GM06990 (cell line): ENCODE measurements at places on chromosomes 6 and 20.

- DNase-seq: no peak
Measured at GRCh38 chr6:33434961-33435360, 15.1 kb downstream of the SYNGAP1 start.

DNA sequence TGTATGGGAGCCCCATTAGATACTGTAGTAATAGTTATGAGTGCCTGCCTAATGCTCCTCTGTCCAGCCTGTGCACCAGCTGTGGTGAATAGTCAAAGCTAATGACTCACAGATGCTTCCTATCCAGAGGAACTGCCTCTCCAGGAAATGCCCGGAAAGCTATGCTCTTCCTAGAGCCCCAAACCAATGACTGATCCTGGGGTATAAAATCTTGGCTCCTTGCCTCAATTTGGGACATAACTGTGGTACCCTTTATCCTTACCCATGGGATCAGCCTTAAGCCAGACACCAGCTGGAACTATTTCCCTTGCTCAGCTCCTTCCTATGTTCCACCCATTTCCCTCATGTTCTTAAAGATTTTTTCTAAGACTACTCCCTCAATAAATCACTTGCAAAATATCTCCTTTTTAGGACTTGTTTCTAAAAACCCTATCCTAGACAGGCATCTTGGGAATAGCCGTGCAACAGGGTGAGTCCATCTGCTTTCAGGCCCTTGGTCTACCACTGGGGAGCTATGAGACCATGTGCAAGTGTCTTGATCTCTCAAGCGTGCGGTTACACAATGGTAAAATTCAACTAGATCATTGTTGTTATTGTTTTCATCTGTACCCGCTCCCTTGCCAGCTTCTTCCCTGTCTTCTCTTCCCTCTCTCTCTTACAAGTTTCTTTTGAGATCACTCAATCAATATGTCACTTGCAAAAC lies 283.7 kb downstream of the BTBD3 start:
- DNase-seq: no peak

DNA sequence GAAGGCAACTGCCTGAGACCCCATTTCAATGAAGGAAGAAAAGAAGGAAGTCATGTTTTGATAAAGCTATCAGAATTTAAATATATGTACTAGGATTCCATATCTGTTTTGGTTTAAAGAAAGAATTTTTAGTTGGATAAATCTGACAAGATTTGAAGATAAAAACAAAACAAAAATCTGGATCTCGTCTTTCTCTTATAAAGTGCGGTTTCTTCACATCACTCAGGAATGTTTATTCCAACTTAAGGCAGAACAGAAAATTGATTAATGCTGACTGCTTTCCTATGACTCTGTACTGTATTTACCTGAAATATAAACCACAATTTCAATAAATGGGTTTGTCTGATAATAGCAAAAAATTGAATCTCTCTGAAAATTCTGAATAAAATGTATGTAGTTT lies 439.7 kb downstream of the RFPL4B start:
- DNase-seq: no peak

- DNase-seq: no peak
Measured at GRCh38 chr6:89542081-89542857, 96.3 kb downstream of the LYRM2 start.

DNA sequence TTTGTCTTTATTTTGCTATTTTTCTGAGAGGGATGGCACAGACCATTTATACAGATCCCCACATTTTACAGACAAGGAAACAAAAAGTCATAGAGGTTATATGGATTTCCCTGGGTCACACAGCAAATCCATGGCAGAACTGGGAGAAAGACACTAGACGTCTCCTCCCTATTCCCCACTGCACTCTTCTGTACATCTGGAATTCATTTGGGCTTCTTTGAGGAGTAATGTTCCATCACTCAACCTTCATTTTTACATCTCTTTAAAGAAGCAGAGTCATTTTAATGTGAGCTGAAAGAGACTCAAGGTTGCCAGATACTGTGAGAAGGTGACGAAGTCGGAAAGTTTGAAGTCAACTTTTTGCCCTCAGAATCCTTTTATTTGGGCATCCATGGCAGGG lies 207.3 kb downstream of the OTOR start:
- no peak for DNase-seq

DNA sequence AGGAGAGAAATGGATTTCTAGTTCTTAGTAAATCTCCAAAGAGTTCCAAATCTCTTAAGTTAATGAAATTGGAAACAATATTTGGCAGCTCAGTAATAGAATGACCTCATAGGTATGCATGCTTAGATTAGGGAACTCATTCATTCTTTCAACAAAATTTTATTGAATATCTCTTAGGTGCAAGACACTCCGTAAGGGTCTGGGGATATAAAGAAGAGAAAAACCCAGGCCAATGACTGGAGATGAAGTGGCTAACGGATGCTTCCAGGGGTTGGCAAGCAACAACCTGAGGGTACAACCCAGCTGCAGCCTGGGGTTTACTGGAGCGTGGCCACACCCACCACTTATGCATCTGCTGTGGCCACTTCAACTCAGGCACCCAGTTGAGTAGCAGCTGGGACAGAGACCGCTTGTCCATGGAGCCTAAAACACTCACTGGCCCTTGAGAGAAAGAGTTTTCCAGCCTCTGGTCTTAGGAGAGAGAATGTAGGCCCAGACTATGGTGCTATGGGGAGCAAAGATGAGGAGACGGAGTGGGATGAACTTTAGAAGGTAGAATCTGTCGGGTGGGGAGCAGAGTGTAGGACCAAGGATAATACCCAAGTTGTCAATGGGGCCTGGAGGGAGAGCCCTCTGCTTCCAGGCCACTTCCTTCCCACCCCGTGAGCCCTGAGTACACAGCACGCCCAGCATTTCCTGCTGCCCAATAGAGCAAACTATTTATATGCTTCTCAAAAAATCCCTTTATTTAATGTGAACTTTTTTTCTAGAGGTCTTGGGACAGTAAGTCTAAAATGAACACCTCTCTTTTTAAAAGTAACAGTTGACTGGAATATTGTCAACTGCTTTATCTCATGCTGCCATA lies 46.8 kb upstream of the PXDC1 start:
- DNase-seq: no peak

- no peak for DNase-seq
Measured at GRCh38 chr20:4045741-4046140, 30.4 kb upstream of the RNF24 start.

DNA sequence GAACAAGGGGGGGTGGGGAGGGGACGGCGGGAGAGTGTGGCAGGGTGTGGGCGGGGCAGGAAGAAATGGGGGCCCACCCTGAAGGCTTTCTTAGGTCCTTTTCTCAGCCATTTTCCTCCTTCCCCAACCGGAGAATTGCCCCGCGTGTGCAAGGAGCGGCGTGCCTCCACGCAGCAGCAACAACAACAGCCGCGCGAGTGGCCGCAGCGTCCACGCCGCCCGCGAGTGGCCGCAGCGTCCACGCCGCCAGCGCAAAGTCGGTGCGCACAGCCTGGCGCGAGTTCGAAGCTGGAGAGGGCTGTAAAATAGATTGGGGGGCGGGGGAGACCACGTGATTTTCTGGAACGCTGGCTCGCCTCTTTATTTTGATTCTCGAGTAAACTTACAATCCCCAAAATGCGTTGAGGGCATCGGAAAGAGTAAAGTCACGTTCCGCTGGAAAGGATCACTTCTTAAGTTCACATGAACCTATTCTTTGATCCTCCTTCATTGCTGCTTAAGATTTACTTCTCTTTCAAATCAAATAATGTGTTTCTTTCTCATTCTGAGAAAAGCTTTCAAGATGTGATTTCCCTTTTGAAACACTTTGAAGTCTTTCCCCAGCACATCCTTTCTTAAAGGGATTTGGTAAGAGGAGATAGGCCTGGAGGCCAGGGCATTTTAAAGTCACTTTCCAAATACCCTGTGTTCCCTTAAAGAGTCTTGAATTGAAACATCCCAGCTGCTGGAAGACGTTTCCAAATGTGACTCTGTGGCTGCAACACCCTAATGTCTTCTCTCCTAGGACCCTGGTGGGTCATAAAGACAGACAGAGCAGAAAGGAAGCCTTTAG lies 66.7 kb upstream of the ZNF217 start:
- peak; percentile 56 for DNase-seq

DNA sequence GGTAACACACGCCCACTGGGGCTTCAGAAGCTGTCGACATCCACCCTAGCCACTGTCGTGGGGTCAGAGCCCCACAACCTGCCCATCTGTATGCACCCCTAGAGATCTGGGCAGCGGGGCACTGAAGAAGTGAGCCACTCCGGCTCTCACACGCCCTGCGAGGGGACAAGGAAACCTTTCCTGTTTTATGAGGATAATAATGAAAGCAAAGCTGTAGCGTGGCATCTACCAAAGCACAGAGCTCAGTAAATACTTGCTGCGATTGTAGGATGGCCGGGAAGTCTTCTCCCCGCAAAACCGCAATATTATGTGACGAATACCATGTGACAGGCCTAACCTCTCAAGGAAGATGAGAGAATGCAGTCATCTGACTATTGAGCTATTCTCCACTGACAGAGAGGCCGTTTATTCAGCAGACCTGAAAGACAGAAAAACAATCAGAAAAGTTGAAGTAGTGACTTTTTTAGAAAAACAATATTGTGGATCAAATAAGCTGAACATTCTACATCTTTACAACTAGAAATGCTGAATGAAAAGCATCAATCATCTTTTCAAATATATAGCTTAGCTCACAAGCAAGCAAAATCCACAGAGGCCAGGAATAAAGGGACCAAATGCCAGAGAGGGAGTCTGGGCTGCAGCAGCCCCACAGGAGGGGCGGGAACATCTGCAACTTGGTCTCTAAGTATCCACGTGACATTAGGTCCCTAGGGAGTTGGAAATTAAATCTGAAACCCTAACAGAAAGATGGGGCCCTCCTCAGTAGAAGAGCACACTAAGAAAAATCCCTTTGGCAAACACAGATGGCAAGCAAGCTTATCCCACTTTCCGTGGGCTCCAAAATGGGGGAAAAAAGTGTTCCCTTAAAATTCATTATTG lies 207.8 kb downstream of the TTLL2 start:
- DNase-seq: no peak

DNA sequence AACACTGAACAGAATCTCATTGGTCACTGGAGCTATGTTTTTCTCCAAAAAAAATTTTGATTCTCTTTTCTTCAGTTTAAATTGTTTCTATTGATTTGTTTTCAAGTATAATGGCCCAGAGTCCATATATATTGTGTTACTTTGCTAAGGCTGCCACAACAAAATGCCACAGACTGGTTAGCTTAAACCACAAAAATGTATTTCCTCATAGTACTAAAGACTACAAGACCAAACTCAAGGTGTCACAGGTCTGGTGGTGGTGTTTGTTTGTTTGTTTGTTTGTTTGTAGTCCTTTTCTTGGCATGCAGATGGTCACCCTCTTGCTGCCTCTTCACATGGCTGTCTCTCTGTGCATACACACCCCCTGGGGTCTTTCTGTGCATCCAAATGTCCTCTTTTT lies 34.0 kb downstream of the BMP5 start:
- no peak for DNase-seq

- DNase-seq: no peak
Measured at GRCh38 chr20:49567421-49568277, at the start of gene PTGIS. TSS of gene PTGIS (minus strand) at chr20:49568137. CDS start at chr20:49568116, 21 bp downstream.

GRCh38 chr6:149846321-149846720 lies 17.8 kb downstream of the LRP11 start:
- no peak for DNase-seq

GRCh38 chr20:588476-588875 lies 21.6 kb downstream of the TCF15 start:
- DNase-seq: no peak

DNA sequence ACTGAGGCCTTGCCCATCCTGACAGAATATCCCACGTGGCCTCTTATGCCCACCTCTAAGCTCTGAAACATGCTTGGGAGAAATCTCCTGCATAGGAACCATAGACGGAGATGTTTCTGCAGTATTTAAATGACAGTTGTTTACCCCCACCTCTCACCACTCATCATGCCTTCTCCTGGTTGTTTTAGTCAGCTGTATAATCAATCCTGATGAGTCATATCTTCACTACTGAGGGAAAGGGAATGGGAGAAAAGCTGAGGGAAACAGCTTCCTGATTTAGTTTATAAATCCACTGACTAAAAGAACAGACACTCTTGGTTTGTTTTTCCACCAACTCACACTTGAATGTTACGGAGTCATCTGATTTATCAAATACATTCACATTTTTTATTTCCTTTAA lies 113.2 kb upstream of the TENT5A start:
- DNase-seq: no peak

DNA sequence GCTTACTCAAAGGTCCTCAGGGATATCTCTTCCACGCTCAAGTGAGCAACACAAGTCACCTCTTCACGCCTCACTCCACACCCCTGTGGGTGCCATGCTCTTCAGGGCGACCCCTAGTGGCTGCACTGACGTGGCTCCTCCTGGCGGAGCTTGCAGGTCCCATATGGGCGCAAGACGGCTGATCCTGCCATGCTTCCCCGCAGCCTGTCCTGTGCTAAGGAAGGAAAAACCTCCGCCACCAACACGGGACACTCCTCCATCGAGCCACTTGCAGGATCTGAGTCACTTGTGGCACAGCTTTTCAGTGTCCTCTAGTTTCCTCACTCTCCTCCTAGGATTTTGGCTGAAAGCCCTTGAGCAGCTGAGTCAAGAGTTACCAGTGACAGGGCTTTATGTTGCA lies 90.7 kb downstream of the KHDC1L start:
- peak; percentile 51 for DNase-seq

DNA sequence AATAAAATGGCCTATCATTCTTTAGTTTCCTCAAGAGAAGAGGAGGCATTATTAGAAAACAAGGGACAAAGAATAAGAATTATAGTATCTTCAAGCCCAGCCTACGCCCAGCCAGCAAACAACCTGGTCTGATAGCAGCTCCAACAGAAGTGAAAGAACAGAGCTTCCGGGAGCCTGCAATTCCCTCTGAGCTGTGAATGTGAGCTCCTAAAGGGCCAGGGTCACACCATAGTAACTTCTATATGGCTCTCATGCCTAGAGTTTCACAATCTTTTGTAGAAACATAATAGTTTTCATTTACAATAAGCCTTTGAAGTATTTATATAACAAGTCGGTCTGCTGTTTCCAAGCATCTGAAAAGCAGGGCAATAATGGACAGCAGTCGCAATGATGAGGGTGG lies 116.5 kb downstream of the SMLR1 start:
- DNase-seq: no peak

DNA sequence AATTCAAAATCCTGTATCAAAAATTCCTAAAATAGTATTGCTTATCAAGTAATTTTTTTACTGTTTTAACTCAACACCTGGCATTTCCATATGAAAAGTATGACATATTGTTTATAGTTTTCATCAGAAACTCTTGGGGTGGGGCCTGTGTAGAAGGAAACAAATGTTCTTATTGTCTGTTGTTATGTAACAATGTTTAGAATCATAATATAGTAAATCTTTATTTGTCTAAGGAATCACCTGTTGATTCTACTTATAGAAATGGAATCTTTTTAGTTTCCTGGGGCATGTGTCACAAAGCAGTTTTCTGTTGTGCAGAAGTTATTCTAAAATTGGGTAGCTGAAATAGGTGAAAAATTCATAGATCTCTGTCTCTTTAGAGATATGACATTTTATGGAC lies 4.9 kb downstream of the ARMC2 start:
- no peak for DNase-seq
